ENCODE measurements at places on chromosomes 3 and 15. TPM values are rescaled to one million over a fixed set of nuclear protein-coding genes. Genes with fewer than 3 reads are reported as not detected.

Gene DLL4
- total RNA-seq, result 0.10 TPM

Gene TRIP4
- total RNA-seq, result 10.5 TPM

Gene C3orf20
- not detected for total RNA-seq

Gene KCNMB3
- total RNA-seq, result 0.52 TPM

Gene PCOLCE2
- 26.5 TPM for total RNA-seq

Gene CPNE9
- not detected for total RNA-seq

Gene FGF7
- total RNA-seq, result 11.5 TPM

Gene GREM1
- total RNA-seq, result not detected

Gene SPESP1
- not detected for total RNA-seq

Gene AADACL2
- not detected for total RNA-seq

Gene TTLL13
- total RNA-seq, result not detected

Gene PRSS50
- not detected for total RNA-seq

Gene FHIT
- not detected for total RNA-seq

Gene EXD1
- total RNA-seq, result not detected

- peak; percentile 35 for DNase-seq
These were observed 53.7 kb upstream of the GYG1 start for GRCh38 chr3:148937467-148938255.

- no peak for DNase-seq
These were observed 48.2 kb downstream of the SRGAP3 start for GRCh38 chr3:9201266-9201665.

- no peak for DNase-seq
These were observed 196.0 kb downstream of the DIPK2A start for GRCh38 chr3:144167634-144168033.

- no peak for DNase-seq
These were observed 1.5 kb upstream of the ARHGAP31 start for GRCh38 chr3:119292666-119293065.

DNA sequence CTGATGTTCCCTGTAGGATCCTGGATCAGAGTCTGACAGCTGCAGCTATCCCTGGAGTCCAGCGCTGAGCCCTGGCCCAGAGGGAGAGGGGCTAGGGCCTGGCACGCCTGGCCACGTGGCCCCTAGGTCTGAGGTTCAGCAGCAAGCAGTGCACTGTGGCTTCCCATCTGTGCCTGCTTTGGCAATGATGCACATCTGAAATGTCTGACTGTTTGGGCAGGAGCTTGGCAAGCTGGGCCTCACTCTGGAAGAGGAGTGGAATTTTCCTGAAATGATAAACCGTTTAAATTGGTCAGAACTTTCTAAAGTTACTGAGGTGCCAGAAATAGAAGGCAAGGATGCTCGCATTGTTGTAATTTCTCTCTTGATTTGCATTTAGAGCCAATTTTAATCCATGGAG, 48.8 kb upstream of the MRPS22 start:
- DNase-seq, result no peak

DNA sequence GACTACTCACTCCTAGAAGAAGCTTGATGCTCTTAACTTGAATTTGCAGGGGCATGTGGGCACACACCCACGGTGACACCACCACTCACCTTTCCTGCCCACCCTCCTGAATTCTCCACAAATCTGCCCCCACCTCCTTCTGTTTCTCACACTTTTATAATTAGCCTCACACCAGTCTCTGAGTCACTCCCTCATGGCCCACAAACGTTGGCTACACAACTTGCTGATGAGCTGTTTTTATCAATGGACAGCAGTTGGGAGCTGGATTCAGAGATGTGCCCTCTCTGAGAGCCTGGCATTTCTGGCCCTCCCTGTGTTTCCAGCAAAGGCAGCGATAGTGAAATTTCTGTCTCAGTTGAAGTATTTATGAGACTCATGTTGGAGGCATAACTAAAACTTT, 1.3 kb downstream of the COLQ start:
- no peak for DNase-seq

DNA sequence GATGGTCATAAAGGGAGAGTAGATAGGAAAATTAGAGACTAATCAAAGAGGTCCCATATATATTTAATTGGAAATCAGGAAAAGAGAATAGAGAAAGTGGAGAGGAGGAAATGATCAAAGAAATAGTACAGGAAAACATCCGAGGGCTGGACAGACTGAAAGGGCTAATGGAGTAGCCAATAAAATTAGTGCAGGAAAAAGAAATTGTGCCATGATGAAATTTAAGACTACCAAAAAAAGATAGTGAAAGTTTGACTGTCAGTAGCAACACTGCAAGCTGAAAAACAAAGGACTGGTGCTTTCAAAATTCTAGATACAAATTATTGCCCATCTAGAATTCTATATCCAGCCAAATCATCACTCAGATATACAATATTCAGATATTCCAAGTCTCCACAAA, 36.3 kb downstream of the SLC27A2 start:
- DNase-seq, result no peak

DNA sequence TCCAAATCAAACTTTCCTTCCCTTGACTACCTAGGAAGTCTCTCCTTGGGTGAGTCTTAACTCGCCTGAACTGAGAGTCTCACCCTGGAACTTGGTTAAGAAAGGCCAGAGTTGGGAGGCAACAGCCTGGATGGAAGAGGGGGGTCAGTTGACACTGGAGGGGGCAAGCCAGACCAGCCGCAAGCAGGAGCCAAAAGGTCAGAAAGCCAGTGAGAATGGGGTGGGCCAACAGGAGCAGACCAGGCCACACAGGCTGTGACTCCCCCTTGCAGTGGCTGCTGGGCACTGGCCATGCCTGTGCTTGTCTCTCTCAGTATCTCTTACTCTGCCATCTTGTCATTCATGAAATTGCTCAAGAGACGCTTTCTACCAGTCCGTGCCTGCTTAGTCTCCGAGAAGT, 32.9 kb downstream of the CRTC3 start:
- no peak for DNase-seq

- no peak for DNase-seq
These were observed 32.5 kb upstream of the LCTL start for GRCh38 chr15:66598095-66598815.

DNA sequence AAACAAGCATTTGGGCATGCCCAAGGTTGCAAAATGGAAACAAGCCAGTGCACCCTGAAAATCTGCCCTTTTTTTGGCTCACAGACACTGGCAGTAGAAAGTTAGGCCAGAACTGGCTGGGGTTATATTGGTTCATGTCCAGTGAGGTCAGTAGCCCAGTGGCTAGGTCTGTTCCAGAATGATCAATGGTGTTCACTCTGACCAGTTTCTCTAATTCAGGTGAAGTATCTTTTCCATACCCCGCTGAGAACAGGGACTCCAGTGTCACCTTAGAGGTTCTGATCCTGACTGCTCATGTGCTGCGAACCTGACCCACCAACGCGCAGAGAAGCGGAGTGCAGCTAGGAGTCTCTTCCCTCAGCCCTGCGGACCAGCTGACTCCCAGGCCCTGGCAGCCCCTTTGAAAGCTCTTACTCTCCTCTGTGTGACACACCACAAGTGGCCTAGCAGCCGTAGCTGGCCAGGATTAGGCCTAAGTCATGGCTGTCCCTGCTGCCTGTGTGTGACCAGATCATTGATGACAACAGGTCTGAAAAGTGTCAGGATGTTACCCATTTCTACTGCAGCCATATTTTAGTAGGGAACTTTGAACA, 123.5 kb downstream of the GHSR start:
- no peak for DNase-seq

- DNase-seq, result no peak
These were observed 42.9 kb upstream of the LRRFIP2 start for GRCh38 chr3:37217098-37217849.

- no peak for DNase-seq
These were observed 187.9 kb downstream of the NFKBIZ start for GRCh38 chr3:102037209-102037608.

- DNase-seq, result no peak
These were observed 47.1 kb downstream of the HHLA2 start for GRCh38 chr3:108343491-108343890.

- DNase-seq, result peak; percentile 42
These were observed 49.4 kb upstream of the SYNPR start for GRCh38 chr3:63228677-63229076.

DNA sequence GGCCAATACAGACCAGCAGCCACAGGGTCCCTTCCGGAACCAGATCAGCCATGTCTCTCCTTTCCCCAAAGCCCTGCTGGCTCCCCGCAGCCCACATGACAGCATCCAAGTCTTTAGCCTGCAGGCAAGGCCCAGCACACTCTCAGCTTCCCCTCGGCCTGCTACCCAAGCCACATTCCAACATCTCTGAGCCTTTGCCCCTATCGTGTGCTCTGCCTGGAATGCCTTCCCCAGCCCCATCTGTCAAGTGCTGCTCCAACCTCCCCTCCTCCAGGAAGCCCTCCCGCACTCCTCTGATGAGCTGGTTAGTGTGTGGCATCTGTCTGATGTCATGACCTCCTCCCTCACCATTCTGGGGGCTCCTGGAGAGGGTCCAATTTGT, 8.5 kb downstream of the PLXND1 start:
- peak; percentile 81 for DNase-seq

GRCh38 chr15:74242441-74243185, 6.5 kb downstream of the CCDC33 start:
- peak; percentile 82 for DNase-seq

GRCh38 chr3:114143817-114144216, 35.0 kb downstream of the DRD3 start:
- DNase-seq, result no peak

DNA sequence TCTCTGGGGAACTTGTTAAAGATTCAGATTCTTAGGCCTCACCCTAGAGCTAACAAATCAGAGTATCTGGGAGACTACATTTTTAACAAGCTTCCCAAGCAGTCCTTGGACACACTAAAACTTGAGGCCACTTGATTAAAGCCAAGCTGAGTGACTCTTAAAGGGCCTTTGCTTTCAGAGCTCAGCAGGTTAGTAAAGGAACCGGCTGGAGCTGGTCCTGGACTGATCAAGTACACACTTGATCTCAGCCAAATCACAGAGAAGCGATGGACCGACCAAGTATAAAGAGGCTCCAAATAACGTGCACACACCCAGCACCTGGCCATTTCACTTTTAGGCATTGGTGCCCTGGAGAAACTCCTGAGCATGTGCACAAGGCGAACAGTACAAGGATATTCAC, 12.9 kb upstream of the TM6SF1 start:
- no peak for DNase-seq

DNA sequence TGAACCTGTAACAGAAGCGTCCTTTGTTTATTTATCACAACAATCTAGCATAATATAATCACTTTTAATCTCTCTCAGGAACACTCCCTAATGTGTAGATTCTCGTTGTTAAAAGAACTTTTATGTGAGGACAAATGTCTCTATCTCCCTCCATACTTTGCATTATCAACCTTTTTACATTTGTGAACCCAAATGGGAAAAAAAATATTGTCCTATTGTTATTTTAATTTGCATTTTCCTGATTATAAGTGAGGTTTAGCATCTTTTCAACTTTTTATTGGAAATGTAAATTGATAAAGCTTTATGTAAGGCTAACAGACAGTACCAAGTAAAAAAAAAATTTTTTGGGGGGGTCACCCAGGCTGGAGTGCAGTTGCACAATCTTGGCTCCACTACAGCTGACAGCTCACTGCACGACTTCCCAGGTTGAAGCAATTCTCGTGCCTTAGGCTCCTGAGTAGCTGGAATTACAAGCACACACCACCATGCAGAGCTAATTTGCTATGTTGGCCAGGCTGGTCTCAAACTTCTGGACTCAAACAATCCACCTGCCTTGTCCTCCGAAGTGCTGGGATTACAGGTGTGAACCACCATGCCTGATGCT, 33.0 kb upstream of the DENND4A start:
- DNase-seq, result peak; percentile 27

- no peak for DNase-seq
These were observed 190.6 kb upstream of the ARPP21 start for GRCh38 chr3:35448681-35449080.

DNA sequence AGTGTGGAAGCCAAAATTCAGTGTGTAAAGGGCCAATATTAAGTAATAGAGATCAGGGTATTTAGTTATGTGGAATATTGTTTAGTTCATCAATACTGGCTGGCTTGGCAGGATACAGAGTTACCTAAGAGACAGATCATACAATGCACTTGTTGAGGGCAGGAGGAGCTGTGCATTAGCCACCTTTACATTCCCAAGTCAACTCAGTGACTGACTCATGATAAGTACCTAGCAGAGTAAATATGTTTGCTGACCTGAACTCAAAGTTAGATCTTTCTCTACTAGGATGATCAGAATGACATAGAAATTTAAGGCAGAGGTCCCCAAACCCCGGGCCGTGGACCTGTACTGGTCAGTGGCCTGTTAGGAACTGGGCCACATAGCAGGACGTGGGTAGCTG, 3.5 kb upstream of the ABHD17C start:
- no peak for DNase-seq

DNA sequence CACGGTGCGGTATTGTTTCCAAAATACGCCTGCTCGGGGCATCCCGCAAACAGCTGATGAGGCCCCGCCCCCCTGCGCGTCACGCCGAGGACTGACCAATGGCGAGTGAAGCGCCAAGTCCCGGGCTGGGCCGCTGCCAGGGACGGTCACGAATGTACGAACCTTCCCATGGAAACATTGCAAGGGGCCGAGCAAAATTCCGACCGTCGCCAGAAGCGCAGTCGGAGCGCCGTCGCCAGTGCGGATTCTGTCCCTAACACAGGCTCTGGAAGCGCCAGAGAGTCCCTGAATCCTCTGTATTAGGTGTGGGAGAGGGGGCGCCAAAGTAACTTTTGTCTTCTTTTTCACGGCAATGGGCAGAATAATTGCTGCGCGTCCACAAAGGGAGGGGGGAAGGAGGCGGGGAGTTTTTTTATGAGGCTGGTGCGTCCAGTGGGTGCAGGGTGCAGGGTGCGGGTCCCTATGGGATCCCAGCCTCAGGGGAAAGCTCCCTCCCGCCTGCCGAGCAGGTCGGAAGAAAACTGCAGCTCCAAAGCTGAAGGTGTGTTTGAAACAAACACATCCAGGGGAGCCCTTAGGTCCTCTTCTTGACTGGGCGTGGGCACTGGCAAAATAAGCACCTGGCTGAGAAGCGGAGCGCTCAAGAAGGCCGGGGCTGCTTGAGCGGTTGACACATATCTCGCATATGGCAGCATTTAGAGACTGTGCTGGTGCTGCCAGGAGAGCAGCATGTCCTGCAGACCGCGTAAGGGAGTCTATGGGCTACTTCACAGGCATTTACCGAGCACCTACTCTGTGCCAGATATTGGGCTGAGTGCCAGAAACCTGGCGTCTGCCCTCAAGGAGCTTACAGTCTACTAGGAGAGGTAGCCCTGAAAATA, at the start of gene BMF:
Gene BMF, minus strand, starts transcription at position 25 of the 881 bp plus-strand sequence. CDS start 2,793 bp downstream, outside the sequence.
- DNase-seq, result peak; percentile 97

GRCh38 chr3:195154793-195155535, 116.0 kb downstream of the XXYLT1 start:
- peak; percentile 99 for DNase-seq

GRCh38 chr3:159904455-159904854, 84.2 kb upstream of the IL12A start:
- no peak for DNase-seq

All from M059J (cell line).